SK-N-SH treated with all-trans-retinoic acid at 6 μM for 48 hours (cell line): ENCODE measurements at places on chromosomes 16 and 17.

DNA sequence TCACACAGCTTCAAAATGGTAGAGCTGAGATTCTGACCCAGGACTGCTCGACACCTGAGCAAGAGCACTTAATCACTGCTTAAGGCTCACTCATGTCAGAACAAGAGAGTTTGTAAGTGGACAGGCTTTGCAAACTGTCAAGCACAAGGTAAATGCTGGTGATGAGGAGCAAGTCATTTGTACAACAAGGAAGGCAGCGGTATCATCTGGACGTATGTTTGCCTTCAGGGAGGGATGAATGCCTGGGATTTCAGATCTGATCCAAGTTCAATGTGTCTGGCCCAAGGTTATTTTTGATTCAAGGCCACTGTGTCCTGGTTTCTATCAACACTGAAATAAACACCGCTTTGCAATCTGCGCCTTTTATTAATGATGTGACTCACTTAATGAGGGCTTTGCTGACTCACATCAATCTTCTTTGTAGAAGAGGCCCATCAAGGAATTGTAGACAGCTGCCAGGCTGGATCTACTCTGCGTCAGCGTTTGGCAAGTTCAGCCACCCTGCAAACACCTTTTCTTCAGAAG, 174.4 kb upstream of the HS3ST3A1 start:
- ATAC-seq, result no peak

- no peak for ATAC-seq
Observed at GRCh38 chr17:53942436-53942835, 119.7 kb downstream of the KIF2B start.

GRCh38 chr16:50555952-50556673, 7.9 kb downstream of the NKD1 start:
- ATAC-seq, result no peak

DNA sequence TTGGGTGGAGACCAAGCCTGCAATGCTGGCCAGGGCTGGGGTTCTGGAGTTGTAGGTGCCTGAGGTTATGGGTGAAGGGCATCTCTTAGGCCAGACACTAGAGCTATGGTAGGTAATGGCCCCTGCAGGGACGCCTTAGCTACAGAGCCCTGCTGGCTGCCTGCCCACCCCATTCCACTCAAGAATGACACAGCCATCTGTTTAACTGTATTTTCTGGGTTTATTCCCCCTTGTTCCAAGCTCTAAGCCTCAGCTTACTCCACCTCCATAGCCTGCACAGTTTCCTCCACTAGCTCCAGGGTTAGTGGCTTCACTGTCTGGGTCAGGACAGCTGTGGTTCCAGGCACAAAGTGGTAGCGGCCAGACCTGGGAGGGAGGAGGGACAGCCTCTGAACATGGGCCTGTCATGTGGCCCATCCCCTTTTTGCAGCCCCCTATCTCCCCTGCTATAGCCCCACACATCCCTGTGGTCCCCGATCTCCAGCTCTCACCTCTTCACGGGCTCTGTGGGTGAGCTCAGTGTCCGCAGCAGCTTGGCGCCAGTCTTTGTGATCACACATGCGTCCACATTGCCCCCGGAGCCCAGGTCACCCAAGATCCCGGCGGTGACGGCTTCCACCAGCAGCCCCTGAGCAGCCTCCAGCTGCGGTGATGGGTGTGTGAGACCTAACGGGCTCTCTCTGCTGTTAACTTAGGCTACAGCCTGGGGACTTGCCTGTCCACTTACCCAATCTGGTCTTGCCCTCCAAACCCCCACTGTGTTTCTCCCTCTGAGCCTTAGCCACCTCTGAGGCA, 2.1 kb downstream of the PSMB10 start:
- ATAC-seq, result peak; percentile 11

- no peak for ATAC-seq
Observed at GRCh38 chr17:1461198-1461944, 5.3 kb upstream of the CRK start.
